ENCODE measurements at places on chromosomes 1 and 21. TPM values are rescaled to one million over a fixed set of nuclear protein-coding genes. Genes with fewer than 3 reads are reported as not detected.

SLC9C2 gene
- total RNA-seq, result not detected

ENSA gene
- 160 TPM for total RNA-seq

FMO4 gene
- 0.51 TPM for total RNA-seq

PHACTR4 gene
- 29.5 TPM for total RNA-seq

S100A4 gene
- 1,487 TPM for total RNA-seq

KRTAP20-2 gene
- not detected for total RNA-seq

NFIA gene
- 13.1 TPM for total RNA-seq

KCNJ10 gene
- not detected for total RNA-seq

ICOSLG gene
- 4.8 TPM for total RNA-seq

TTC24 gene
- total RNA-seq, result not detected

FBXO2 gene
- total RNA-seq, result 7.5 TPM

FMO1 gene
- total RNA-seq, result not detected

PTGFRN gene
- 15.7 TPM for total RNA-seq

RHCE gene
- total RNA-seq, result not detected

ANXA9 gene
- total RNA-seq, result 1.2 TPM

C1orf141 gene
- not detected for total RNA-seq

FMO2 gene
- not detected for total RNA-seq

SPRR3 gene
- total RNA-seq, result not detected

BATF3 gene
- 24.8 TPM for total RNA-seq

HMGCS2 gene
- not detected for total RNA-seq

PDZK1IP1 gene
- total RNA-seq, result 7.1 TPM

CR1 gene
- not detected for total RNA-seq

CNIH3 gene
- total RNA-seq, result 0.34 TPM

CLDN17 gene
- total RNA-seq, result not detected

MASP2 gene
- 0.22 TPM for total RNA-seq

CLCNKB gene
- total RNA-seq, result 0.06 TPM

POFUT2 gene
- 17.3 TPM for total RNA-seq

RSPO1 gene
- total RNA-seq, result 0.12 TPM

SPRR2A gene
- total RNA-seq, result not detected

GUCA2B gene
- total RNA-seq, result not detected

ZNF695 gene
- total RNA-seq, result 2.7 TPM

WNT3A gene
- 0.05 TPM for total RNA-seq

NBPF4 gene
- 0.07 TPM for total RNA-seq

RNF207 gene
- total RNA-seq, result 10.9 TPM

DIRAS3 gene
- total RNA-seq, result 0.96 TPM

ARMH1 gene
- 0.61 TPM for total RNA-seq

HSPB7 gene
- 0.05 TPM for total RNA-seq

All from A549 treated with dexamethasone at 1 μM for 4 hours (cell line).